ENCODE measurements at places on chromosomes 16 and 17.

DNA sequence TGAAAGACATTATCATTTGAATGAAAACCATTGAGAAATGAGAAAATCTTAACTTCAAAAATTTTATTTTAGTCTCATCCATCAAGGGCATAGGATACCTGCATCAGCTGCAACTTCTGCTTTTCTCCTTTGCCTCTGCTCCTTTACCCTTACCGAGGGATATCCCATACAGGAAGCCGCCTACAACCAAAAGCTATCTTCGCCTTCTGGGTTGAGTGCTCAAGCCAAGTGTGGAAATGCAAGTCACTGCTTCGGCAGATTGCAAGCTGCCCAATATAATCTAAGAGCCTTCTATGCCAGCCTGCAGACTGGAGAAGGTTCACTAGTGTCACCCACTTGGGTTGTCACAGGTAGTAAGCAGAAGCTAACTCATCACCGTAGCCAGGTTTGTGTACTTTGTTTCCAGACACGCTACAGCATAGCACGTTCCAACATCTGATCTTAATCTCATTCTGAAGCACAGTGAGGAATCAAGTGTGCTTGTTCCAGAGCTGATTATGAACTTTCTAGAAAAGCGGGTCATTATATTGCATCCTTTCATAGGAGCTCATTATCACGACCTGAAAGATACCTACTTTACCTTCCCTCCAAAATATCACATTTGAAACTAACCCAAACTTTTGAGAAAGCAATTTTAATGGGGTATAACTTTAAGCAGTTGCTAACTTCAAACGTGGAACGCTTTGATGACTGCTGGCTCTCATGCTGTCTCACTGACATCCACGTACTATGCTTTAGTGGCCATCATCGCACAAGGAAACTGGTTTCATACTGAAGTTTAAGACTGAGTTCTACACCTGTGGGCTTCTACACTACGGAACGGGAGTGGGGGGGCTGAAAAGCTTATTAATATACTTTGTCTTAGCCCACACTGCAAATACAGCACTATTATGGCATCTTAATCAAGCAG, 8.0 kb upstream of the UNK start:
- peak; percentile 62 for DNase-seq

- peak; percentile 28 for DNase-seq
These were observed 6.6 kb downstream of the ABI3 start for GRCh38 chr17:49216953-49217650.

DNA sequence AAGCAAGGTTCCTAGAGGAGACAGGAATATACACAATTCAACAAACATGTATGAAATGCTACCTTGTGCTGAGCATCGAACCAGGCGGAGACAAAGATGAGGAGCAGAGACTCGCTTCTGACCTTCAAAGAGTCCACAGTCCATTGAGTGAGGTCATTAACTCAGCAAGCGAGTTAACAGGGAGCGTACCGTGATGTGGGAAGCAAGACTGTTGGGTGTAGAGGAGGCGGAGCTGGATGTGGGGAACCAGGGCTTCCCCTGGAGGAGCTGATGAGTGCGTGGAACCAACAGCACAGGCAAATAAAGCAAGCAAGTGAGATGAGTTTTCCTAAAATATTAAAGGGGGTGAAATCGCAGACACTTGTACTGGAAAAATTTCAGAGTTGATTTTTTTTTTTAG, 65.0 kb downstream of the NXN start:
- no peak for DNase-seq

DNA sequence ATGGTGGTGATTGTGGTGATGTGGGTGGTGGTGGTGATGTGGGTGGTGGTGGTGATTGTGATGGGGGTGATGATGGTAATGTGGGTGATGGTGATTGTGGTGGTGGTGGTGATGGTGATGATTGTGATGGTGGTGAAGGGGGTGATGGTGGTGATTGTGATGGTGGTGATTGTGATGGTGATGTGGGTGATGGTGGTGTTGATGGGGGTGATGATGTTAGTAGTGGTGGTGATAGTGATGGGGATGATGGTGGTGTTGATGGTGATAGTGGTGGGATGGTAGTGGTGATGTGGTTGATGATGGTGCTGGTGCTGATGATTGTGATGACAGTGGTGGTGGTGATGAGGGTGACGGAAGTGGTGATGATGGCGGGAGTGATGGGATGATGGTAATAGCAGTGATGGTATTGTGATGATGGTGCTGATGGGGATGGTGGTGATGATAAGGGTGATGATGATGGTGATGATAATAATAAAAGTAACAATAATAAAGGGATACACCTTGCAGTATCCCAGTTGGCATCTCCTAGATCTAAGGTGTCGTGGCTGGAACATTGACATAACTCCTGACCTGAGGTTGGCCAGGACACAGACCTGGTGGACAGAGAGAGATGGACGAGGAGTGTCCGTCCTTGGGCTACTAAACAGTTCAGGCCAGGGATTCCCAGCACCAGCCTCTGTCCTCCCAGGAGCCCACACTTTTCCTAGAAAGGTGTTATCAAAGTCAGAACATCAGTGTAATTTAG, 344.5 kb downstream of the SEC14L1 start:
- peak; percentile 47 for DNase-seq

DNA sequence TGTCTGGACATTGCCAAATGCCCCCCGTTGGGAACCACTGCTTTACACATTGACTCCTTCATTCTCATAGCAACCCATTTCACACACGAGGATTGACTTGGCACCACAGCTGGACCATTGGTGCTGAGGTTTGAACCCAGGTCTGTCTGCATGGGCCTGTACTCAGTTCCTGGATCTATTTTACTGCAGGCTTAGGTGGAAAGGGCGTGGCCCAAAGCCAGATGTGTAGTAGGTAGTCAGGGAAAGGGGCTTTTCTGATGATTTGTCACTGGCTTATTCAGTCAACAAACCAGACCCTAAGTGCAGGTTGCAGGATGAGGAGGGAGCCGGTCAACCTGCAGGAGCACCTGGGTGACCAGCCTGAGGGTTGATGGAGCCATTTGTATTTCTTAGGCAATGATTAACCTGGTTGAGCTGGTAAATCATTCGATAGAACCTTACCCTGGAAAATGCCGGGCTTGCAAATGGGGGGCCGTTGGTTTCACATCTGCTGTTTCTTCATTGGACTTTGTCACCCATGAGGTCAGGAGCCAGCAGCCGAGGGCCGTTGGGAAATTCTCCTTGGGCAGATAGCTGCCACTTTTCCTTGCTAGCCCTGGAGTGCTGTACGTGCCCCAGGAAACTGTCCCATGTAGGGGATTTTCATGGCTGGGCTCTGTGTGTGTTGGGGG, 104.4 kb downstream of the CMIP start:
- DNase-seq = no peak

DNA sequence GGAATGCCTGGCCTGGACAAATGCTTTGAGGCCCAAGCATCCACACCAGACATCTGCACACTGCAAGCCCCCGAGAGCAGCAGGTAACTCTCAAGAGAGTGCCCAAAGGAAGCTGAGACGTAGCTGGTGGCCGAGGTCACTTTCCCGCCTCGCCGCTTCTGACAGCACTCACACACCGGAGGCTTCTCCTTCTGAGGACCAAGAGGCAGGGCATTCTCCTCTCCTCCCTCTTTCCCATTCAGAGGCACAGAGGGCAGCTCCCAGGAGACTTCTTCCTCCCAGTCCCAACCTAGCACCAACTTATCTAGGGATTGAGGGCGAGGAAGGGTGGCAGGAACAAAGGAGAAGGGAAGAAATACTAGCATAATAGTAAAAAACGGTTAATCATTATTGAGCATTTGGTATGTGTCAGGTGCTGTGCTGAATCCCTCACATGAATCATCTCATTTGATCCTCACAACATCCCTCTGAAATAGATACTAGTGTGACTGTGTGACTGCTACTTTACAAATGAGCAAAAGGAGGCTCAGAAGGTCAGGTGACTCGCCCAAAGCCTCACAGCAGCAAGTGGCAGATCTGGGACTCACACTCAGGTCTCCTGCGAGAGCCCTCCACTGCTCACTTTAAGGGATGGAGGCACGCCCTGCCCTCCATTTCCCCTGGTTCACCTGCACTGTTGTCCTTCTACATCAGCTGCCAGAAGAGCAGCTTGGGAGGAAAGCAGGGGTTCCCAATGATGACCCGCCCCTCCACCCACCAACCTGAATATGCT, 41.8 kb downstream of the MYO18A start:
- DNase-seq = no peak

- DNase-seq = no peak
These were observed 57.2 kb downstream of the NUP93 start for GRCh38 chr16:56787167-56787566.

DNA sequence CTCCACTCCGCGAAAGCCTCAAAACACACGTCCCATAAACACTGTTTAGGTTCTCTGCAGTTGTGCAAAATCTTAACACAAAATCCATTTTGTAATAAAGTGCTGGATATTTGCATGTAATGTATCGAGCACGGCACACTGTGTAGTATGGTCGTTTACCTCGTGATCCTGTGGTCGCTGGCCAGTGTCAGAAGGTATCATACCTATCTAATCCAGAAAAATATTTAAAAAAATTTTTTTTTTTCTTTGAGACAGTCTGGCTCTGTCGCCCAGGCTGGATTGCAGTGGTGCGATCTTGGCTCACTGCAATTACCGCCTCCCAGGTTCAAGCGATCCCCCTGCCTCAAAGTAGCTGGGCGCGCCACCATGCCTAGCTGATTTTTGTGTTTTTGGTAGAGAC, 996 bp downstream of the RPL38 start:
- no peak for DNase-seq

- DNase-seq = no peak
These were observed 108.5 kb downstream of the NLK start for GRCh38 chr17:28151001-28151400.

GRCh38 chr16:57140931-57141668, 44.7 kb downstream of the PSME3IP1 start:
- DNase-seq = no peak

- no peak for DNase-seq
These were observed 22.2 kb downstream of the SRCAP start for GRCh38 chr16:30721167-30721566.

DNA sequence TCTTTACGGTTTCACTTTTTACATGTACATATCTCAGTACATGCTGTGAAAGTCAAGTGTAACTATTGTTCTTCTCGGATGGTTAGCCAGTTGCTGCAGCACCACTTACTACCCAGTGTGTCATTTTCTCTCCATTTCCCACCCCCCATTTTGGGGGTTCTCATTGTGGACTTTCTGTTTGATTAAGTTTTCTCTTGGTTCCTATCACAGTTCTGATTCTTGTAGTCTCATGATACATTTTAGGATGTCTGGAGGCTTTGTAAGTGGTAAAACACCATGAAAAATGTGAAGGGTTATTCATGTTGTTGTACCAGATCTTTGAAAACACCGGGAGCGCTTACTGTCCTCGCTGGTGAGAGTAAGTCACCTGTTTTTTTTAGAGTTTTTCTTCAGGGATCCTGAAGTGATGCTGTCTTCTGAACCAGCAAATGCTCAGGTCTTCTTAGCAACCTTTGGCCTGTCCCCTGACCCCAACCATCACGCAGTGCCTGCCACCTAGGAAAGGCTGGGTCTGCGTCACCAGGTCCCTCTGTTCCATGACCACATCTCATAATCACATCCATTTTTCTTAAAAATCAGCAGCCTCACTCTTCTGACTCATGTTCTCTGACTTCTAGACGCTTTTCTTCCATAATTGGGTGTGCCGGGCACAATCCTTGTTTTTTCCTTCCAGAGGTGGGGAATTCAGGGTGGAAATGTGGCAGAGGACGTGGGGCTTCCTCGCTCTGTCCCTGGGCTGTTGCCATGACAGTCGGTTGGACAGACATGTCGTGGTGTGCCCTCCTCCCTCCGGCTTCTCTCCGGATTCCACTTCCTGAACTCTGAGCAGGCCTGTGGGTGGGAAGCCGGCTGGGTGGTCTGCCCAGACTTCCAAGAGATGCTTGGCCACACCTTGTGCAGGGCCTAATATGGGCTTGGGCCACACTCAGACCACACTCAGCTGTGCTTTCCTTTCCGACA, 102.6 kb downstream of the NTN1 start:
- no peak for DNase-seq

- DNase-seq = peak; percentile 78
These were observed 12.7 kb upstream of the CD300A start for GRCh38 chr17:74453665-74454196.

DNA sequence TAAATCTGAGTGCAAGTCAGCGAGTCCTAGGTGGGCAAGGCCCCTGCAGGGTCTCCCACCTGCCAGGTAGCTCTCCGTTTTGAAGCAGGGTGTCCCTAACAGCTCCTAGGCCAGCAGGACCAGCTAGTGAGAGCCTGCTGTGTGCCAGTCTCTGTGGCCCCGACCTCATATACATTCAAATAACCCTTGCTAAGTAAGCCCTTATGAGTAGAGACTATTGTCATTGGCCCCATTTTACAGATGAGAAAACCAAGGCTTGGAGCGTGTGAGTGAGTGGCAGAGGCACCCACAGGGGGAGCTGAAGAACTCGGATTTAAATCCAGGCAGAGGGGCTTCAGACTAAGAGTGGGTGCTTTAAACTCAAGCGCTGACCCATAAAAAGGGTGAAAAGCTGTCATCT, 39.7 kb upstream of the EMP2 start:
- DNase-seq = no peak

GRCh38 chr16:55294129-55294528, 29.9 kb upstream of the IRX6 start:
- DNase-seq = no peak

- no peak for DNase-seq
These were observed 149.3 kb downstream of the CLEC16A start for GRCh38 chr16:11093572-11094074.

GRCh38 chr16:87350681-87351319, 32.8 kb downstream of the FBXO31 start:
- no peak for DNase-seq

DNA sequence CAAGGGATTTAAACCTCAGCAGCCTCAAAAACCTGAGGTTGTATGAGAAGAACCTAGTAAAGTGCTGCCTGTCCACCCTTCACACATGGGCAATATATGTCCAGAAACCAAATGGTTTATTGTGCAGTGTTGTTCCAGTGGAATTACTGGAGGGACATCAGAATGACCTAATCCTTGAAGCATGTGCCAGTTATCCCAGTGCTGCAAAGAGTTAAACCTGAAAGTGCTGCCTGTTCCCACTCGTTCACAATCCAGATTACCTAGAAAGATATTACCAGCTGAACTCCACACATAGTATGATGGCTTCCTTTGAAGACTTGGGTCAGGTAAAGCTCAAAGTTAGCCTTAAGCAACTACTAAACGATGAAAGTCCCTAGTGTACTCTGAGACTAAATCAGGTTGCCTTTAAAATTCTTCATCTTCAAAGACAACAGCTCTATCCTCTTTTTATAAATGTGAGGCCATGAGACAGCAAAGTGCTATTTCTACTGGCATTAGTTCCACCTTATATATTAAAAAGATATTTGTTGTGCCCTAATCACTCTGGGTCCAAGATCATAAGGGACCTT, 133.1 kb downstream of the SNX11 start:
- DNase-seq = no peak
